ENCODE measurements at places on chromosomes 5 and 9.

GRCh38 chr9:93522736-93523135, 53.6 kb upstream of the PHF2 start:
- DNase-seq = no peak

DNA sequence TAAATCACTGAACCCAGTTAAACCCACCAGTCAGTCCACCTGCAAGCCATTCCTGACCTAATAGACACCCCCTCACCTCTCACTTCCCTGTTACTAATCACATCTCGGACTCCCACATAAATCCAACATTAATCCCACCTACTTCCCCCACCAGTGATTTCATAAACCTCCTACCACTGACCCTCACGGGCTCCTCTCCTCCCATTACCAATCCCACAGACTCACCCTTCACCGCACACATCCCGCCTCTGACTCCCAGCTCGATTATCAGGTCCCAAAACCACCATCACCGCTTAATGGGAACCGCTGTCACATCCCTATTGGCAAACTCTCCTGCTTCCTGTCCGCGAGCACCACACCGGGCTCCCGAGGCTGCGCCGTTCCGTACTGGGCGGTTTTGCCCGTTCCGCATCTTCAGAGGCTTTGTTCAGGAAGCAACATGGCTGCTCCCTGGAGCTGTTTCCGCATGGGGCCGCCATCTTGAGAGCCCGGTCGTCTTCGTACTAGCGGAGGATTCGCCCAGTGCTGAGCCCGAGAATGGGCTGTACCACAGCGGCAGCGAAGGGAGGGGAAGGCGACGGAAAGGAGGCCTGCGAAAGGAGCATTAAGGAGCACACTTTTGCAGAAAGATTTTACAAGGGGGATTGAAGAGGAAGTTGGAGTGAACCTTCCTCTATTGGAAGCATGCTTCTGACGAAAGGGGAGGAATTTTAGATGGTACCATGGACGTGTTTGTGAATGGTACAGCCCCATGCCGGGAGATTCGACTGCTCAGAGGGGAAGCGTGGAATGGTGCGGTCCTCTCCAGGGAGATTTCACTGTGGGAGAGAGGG, at the start of gene ZNF300:
Gene ZNF300 (minus strand): TSS at position 502 of the 833 bp plus-strand sequence. CDS start 1,825 bp downstream, outside the sequence.
- peak; percentile 91 for DNase-seq

GRCh38 chr5:172607213-172607793, 33.8 kb upstream of the NEURL1B start:
- no peak for DNase-seq

- DNase-seq = peak; percentile 2
Observed at GRCh38 chr9:84781458-84781857, 111.9 kb downstream of the NTRK2 start.

- DNase-seq = peak; percentile 94
Observed at GRCh38 chr5:179821298-179822058, 773 bp downstream of the SQSTM1 start.

DNA sequence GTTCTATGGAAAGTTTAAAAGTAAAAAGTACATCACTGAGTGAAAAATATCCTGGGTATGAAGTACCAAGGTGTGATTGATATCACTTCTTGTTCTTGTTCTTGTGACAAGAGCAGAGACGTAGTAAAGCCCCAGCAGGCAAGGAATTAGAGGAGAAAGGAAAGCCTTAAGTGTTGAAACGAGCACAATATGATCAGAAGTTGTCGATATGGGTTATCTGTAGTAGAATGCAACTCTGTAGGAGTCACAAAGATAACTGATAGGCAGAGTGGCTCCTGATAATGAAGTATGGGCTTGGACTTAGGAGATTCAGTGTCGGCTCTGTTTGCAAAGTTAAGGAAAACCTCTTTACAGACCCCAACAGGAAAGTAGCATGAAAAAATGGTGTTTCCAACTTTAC, 1179.1 kb downstream of the DTWD2 start:
- DNase-seq = no peak

- no peak for DNase-seq
Observed at GRCh38 chr5:143653766-143654282, 158.1 kb upstream of the HMHB1 start.

DNA sequence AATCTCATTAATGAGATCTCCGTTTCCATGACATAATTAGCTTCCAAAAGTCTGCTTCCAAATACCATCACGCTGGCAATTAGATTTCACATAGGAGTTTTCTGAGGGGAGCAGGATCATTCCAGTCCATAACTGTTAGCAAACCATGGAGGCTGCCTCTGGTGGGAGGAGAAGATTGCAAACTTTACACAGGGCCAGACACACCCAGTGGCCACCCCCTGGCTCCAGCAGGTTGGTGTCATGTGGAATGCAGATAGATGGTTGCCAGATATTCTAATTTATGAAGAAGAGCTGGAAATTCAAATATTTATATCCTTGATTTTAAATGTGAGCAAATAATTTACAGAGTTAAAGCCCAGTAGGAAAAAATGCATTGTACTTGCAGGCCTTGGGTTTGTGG, 164.2 kb downstream of the ICE1 start:
- no peak for DNase-seq

- DNase-seq = peak; percentile 85
Observed at GRCh38 chr9:133991964-133992779, at the start of gene VAV2. VAV2 (minus strand) TSS chr9:133992324; CDS start chr9:133992278, 46 bp downstream.

DNA sequence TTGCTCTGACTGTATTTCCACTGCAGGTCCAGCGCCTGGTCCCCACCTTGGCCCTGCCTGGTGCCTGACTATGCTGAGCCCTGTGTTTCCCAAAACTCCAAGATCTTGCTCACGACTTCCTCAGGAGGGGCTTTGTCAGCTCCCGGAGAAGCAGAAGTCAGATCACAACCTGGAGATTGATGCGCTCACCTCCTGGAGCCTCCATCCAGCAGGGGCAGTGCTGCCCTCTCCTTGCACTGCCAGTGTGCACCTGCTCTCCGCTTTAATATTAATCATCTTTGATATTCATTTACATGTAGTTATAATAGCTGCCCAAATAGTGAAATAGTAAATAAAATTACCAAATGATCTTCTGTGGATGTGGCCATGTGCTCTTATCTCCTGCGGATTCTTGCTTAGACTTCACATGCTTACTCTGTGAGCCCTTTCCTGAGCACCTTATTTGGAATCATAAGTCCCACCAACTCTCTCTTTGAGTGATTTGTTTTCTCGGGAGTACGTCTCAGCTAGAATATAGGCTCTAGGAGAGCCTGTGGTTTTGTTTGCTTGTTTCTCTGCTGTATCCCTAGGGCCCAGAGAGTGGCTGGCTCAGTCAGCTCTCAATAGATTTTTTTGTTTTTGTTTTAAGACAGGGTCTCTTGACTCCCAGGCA, 17.4 kb downstream of the MAML1 start:
- DNase-seq = no peak

GRCh38 chr9:75709698-75710097, 180.8 kb upstream of the PCSK5 start:
- no peak for DNase-seq

DNA sequence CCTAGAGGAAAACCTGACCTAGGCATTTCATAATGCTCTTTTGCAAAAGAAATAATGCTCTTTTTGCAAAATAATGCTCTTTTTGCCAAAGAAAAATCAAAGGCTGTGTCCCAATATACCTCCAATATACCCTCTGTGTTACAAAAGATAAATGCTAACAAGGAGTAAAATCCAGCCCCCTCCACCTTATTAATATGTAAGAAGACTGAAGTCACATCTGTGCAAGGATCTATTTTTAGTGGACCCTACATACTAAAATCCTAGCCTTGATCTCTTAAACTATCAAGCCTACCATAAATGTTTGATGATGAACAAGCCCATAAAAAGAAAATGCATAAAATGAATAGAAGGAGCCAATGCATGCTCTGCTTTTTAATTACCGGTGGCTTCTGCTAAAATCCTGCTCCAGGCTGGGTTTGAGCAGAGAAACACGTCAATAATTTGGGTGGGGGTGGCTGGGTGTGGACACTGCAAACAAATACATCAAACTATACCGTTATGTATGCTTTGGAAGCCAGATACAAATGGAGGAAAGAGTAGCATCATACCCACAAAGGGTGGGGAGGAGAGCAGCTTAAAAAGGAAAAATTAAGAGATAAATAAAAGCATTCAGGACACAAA, 131.6 kb downstream of the SEMA6A start:
- no peak for DNase-seq

- no peak for DNase-seq
Observed at GRCh38 chr9:117722108-117722761, 18.0 kb downstream of the TLR4 start.

GRCh38 chr5:119631660-119632059, 2.3 kb downstream of the FAM170A start:
- DNase-seq = no peak

GRCh38 chr5:83000428-83000827, 76.8 kb downstream of the TMEM167A start:
- no peak for DNase-seq

GRCh38 chr9:36040271-36040925, 3.7 kb downstream of the RECK start:
- DNase-seq = peak; percentile 55

DNA sequence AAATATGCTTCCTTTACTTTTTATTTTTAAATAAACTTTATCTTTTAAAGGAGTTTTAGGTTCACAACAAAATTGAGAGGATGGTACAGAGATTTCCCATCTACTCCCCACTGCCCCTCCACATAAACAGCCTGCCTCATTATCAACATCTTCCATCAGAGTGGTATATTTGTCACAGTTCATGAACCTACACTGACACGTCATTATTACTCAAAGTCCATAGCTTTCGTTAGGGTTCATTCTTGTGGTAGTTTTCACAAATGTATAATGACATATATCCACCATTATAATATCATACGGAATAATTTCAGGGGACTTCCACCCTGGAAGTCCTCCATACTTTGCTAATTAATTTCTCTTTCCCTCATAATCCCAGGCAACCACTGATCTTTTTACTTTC, 204.9 kb downstream of the SMARCA2 start:
- no peak for DNase-seq

- no peak for DNase-seq
Observed at GRCh38 chr5:61734001-61734400, 401.9 kb downstream of the ZSWIM6 start.

GRCh38 chr9:133057553-133057952, 4.2 kb upstream of the CEL start:
- no peak for DNase-seq

Measured in adipocyte (in vitro differentiated cells).